ENCODE measurements at places on chromosomes 12 and 14. TPM values are rescaled to one million over a fixed set of nuclear protein-coding genes. Genes with fewer than 3 reads are reported as not detected.

RDH11 gene
- total RNA-seq = 41.1 TPM

ST8SIA1 gene
- 19.9 TPM for total RNA-seq

PARPBP gene
- total RNA-seq = 1.3 TPM

SPATA7 gene
- total RNA-seq = 25.0 TPM

BRI3BP gene
- 3.1 TPM for total RNA-seq

CPNE6 gene
- not detected for total RNA-seq

NUMB gene
- total RNA-seq = 42.4 TPM

KSR2 gene
- not detected for total RNA-seq

RTN1 gene
- 6.2 TPM for total RNA-seq

GDF11 gene
- total RNA-seq = 9.8 TPM

KIF26A gene
- 2.2 TPM for total RNA-seq

GRCh38 chr12:75635606-75636444 is 124.4 kb upstream of the KRR1 start:
- no peak for ATAC-seq

- ATAC-seq = no peak
Observed at GRCh38 chr12:66237505-66238175, 48.6 kb downstream of the IRAK3 start.

DNA sequence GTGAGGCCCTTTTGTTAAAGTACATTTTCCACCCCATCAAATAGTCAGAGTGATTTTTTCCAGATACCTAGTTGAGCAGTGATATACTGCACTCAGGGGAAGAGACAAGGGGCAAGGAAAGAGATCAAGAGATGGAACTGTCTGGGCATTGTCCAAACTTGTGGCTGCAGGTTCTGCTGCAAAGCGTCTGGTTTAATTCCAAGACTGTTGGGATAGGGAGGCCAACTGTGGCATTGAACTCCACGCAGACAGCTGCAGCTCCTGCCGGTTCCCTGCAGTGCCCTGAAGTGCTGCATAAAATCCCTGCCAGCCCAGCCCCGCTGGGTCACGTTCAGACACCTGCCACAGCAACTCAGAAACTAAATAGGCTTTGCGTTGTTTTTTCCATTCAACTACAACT is 30.5 kb downstream of the RPH3A start:
- ATAC-seq = no peak

DNA sequence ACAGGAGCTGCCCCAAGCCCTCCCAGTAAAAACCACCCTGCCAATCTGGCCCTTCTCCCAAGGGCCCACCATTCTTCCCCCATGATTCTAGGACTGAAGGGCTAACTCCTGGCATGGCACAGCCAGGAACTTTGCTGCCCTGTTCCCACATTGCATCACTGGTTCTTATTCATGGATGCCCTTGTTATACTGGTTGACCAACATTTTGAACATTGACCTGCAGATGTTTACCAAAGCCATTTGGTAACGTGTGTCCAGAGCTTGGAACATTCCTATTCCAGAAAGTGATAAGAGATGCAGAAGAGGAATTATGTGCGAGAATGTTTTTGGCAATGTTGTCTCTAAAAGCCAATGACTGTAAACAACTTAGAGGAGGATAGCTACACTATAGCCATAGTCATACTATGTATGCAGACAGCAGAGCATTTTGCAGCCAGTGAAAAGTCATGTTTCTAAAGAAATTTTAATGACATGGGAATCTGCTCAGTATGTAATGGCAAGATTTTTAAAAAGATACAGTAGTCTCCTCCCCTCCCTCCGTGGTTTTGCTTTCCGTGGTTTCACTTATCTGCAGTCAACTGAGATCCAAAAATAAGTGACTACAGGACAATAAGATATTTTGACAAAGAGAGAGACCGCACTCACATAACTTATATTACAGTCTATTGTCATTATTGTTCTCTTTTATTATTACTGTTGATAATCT is 108.8 kb downstream of the DAAM1 start:
- no peak for ATAC-seq

GRCh38 chr12:104131609-104132008 is 6.4 kb downstream of the NFYB start:
- ATAC-seq = no peak

DNA sequence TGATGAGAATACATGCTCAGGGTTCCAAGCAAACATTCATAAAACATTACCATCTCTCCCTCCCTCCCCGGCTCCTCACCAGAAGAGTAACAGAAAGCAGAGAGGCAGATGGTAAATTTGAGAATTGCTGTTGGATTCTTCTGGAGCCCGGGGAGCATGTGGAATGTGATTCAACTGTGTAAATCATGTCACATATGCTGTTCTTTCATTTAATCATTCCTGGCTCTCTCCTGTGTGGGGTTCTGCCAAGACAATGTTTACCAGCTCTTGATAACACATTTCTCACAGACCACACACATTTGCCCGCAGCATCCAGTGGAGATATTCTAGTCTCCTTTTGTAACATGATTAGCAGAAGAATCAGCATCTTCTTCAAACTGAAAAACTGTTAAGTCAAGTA is 23.4 kb upstream of the NR2C1 start:
- ATAC-seq = peak; percentile 55

- no peak for ATAC-seq
Observed at GRCh38 chr14:38135106-38135867, 72.4 kb upstream of the SSTR1 start.

- ATAC-seq = peak; percentile 89
Observed at GRCh38 chr14:24310646-24311604, at the start of gene LTB4R. Gene LTB4R, plus strand, starts transcription at chr14:24311502. Its CDS starts 4,150 bp downstream, at chr14:24315652.

DNA sequence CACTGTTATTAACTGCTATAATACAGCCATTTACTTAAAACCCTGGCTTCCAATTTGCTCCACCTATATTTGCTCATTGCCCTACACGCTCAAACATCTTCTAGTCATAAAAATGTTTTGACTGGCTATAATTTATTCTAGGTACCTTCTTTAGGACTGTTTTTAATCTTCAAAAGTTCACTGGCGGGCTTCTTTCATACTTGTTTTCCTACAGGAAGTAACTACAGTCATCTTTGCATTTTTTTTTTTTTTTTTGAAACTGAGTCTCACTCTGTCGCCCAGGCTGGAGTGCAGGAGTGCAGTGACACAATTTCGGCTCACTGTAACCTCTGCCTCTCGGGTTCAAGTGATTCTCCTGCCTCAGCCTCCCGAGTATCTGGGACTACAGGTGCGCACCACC is 32.5 kb downstream of the MPHOSPH9 start:
- no peak for ATAC-seq

DNA sequence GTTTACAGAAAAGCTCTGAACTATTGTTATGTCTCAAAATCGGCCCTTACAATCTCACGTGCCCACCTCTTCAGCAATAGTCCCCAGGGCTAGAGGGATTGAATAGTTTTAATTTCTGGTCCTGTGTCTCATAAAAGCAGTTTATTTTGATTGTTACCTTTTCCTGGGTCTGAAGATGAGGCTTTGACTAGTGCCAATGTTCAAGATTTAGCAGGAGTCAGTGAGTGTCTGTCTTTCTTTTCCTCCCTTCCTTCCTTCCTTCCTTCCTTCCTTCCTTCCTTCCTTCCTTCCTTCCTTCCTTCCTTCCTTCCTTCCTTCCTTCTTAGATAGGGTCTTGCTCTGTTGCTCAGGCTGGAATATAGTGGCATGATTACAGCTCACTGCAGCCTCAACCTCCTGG is 24.7 kb upstream of the SOCS2 start:
- no peak for ATAC-seq

GRCh38 chr14:56471056-56471455 is 108.5 kb upstream of the TMEM260 start:
- peak; percentile 19 for ATAC-seq

GRCh38 chr12:22459838-22460490 is 84.4 kb downstream of the C2CD5 start:
- peak; percentile 50 for ATAC-seq

DNA sequence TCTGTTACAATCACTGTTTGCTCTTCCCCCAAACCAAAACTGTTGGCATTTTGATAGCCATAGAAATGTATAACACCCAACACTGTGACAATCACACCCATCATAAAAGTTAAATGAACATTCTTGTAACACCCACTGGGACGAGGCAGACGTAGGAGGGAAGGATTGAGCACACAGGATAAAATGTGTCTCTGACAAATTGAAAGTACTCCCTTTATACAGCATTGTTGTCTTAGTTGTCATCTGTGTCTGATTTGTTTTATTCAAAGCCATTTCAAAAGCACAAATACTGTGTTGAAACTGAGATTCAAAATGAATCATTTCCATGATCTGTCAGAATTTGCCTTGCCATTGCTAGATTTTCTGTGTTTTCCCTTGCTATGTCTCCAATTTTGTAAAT is 436.3 kb downstream of the TMTC2 start:
- ATAC-seq = no peak

DNA sequence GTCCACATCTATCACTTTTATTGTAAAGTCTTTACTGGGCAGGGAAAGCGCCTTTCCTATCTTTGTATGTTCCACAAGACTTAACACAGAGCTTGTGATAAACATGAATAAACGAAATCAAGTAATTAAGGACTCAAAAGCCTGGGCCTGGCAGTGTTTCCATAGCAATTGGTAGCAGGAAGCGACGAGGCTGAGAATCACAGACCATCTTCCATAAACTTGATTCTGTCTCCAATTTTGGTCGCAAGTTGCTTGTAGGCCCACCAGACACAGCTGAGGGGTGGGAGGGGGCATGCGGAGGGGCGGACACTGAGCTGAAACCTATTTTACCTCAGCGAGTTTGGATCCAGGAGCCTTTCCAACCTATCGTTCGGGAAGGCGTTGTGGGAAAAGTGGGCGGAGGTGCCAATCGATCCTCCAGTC is 302 bp downstream of the CCDC38 start:
- ATAC-seq = no peak

DNA sequence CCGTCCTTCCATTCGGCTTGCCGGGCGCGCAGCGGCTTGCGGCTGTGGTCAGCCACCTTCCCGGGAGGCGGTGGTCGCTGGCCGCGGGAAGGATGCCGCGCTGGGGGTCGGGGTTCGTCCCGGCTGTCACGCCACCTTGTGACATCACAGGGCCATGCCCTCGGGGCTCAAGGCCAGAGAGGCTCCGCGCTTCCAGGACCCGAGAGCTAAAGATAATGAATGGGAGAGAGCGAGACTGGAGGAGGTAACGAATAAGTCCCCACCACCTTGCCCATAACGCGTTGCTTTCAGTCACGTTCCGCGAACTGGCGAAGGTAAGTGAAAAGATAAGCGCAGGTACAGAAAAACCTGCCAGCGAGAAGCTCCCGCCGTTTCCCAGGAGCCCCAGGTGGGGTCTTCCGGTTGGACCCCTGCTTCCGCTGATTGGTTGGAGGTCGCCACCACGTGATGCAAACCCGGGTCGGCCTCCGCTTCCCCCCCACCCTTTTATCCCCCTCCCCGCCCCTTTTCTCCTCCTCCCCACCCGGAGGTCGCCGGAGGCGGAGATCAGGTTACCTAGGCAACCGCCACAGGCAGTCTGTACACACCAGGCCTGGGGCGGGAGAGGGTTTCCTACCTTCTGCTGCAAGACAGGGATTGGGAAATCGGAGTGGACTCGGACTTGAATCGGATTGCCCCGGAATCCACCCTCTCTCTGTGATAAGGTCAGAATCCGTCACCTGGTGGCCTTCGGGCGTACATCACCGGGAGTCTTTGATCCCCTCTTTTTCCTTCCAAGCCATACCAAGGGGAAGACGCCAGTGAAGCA is at the start of gene LRRC9:
TSS of gene LRRC9 (plus strand) at position 575 of the 808 bp plus-strand sequence.
- no peak for ATAC-seq

DNA sequence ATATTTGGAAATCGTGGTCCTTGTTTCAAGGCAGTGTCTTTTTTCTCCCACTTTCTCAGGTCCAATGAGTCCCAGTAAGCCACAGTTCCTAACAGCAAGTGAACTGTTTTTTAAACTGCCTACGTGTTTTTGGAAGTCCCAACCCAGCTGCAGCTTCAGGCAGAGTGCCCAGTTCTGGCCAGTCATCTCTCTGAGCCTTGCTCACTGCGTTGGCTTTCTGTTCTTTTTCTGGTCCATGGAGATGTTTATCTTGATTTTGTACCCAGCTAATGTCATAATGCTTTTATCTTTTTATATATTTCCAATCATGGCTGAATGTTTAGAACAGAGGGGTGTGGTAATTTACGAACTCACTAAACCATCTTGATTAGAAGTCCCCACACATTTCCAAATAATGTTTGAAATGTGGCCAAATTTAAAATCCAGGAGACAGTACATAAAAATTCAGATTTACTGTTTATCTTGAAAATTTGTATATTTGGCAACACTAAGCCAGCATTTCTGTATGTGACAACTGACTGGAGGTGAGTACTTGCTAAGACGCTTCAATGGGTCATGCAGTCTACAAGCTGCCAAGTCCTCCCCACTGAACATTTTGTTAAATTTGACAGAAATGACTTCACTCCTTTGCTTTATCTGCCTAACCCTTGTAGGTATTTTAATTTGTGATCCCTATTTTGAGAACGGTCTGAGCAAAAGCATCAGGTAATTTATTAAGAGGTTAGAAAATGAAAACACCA is 46.1 kb upstream of the OTOGL start:
- peak; percentile 84 for ATAC-seq

DNA sequence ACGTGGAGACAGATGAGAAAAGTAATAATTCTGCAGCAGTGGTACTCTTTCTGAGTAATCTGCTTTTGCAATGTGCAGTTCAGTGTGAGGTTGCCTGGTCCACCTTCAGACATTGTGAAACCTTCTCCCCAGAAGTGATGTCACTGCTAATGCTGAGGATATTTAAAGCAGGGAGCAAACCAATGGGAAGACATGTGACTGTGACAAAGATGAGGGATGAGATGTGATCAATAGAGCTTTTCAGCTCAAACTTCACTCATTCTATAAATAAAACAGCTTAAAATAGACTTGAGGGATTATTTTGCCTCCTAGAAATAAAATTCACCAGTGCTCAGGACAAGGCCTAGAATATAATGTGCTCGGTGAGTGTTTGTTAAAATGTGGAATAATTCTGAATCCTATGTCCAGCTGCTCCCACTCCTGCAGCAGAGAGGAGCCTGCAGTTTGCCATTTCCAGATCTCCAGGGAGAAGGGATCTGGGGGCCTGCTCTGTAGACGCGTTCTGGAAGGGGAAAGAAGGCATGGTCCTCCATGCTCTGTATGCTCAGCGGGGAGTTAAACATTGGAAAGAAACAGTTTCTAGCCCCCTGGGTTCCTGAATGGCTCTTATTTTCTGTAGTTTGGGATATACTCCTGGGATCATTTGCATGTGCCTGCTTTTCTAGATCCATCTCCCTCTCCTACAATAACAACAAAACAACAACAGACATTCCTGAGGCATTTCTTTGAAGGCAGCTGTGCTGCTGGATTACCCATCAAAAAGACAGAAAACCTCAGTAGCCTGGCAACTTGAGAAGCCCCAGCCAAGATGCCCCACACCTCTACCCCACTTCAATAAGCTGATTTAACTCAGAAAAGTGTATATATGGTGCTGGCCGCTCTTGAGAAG is 8.9 kb downstream of the SLC7A8 start:
- ATAC-seq = peak; percentile 83

- no peak for ATAC-seq
Observed at GRCh38 chr14:20606190-20606901, 15.2 kb upstream of the RNASE12 start.

GRCh38 chr12:101743724-101744472 is 4.6 kb upstream of the SYCP3 start:
- no peak for ATAC-seq

- ATAC-seq = no peak
Observed at GRCh38 chr12:122732170-122732569, 1.5 kb upstream of the HCAR1 start.

GRCh38 chr12:12892681-12893141 is 1.3 kb downstream of the GPRC5A start:
- no peak for ATAC-seq

GRCh38 chr12:51870504-51870903 is 17.4 kb upstream of the ANKRD33 start:
- no peak for ATAC-seq

GRCh38 chr12:69966409-69966808 is 141.4 kb downstream of the MYRFL start:
- ATAC-seq = peak; percentile 84

- ATAC-seq = no peak
Observed at GRCh38 chr12:104751120-104751519, 207.0 kb downstream of the SLC41A2 start.
